ENCODE measurements at places on chromosomes 7 and 10.
A peak's percentile ranks its signal among the peaks of the same experiment; 100 is the strongest.

DNA sequence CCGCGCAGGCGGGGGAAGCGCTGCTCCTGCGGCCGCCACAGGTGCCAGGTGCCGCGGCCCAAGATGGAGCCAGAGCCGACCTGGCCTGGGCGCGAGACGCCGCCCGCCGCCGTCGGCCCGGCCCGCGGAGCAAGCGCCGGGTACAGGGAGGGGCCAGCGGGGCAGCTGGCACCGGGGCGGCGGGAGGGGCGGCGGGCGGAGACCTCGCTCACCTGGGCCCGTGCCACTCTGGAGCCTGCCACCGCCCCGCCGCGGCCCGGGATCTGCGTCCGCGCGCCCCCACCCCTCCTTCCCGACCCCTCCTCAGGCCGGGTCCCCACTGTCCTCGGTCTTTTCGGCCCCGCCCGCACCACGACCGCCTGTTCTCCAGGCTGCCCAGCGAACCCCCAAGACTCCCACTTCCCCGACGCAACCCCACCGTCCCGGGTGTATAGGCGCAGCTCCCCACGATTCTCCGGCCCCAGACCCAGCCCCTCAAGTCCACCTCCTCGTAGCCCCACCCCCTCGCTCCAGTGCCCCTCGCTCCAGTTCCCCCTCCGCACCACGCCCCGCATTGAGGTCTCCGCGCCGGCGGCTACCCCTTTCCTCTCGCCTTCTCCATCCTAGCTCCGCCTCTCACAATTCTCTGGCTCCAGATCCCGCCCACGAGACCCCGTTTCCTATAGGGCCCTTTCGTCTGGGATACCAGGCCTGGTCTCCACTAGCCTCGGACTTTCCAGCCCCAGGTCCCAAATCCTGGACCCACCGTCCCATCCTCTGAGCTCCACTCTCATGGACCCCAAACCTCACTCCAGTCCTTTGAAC is at the start of gene GPRIN2:
Gene GPRIN2, minus strand, starts transcription at position 144 of the 804 bp plus-strand sequence. CDS start 5,922 bp downstream, outside the sequence.
- DNase-seq, result no peak

GRCh38 chr7:89927762-89928161 is 226.5 kb upstream of the STEAP1 start:
- DNase-seq, result no peak

DNA sequence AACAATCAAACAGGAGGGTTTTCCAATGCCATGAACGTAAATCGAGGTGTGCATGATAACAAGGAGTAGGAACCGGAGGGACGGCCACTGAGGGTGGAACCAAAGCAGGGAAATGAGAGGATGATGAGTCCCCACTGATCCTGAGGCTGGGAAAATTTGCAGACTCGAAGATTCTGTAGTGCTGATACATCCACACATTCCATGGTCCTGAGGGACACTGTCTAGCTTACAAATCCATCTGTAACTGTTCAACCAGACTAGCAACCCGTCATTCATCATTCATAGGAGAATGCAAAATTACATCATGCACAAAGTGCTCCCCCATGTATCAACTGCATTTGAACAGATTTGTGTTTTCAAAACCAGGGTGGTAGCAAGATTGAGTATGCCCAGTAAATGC is 189.7 kb downstream of the PTPRN2 start:
- DNase-seq, result no peak

- DNase-seq, result no peak
These were observed 185.5 kb upstream of the MYO3A start for GRCh38 chr10:25748509-25748908.

- no peak for DNase-seq
These were observed 87.2 kb downstream of the ABCC2 start for GRCh38 chr10:99869581-99870122.

- no peak for DNase-seq
These were observed 222.3 kb upstream of the ZNF32 start for GRCh38 chr10:43870968-43871439.

GRCh38 chr7:37054624-37055241 is 330.4 kb upstream of the AOAH start:
- no peak for DNase-seq

DNA sequence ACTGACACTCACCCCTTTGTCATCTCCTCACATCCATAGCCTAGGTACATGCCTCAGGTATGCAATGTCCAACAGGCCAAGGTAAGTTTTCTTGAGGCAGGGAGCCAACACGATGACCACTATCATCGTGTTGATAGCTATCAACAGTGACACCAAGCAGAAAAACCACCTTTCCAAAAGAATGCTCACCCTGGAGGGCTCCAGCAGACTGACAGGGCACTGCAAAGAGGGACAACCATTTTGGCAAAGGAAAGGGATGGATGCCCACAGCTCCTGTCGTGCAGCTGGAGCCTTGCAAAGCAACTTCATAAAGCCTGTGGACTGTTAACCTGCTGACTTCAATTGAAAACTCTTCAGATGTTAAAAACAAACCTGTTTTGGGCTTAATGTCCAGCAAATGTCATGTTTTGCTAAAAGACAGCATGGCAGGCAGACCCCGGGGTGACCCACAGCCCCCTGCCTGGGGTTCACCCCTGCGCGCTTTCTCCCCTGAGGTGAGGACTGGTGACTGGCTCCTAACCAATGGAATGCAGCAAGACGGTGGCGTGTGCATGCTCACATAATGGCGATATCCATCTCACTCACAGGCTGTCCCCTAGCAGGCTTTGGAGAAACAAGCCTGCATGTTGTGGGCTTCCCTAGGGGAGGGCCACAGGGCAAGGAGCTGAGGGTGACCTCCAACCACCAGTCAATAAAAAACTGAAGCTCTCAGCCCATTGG is 293.8 kb downstream of the TCERG1L start:
- no peak for DNase-seq

GRCh38 chr10:52226197-52226847 is 87.8 kb upstream of the DKK1 start:
- DNase-seq, result no peak

- peak; percentile 40 for DNase-seq
These were observed 11.7 kb upstream of the VIM start for GRCh38 chr10:17216217-17216900.

DNA sequence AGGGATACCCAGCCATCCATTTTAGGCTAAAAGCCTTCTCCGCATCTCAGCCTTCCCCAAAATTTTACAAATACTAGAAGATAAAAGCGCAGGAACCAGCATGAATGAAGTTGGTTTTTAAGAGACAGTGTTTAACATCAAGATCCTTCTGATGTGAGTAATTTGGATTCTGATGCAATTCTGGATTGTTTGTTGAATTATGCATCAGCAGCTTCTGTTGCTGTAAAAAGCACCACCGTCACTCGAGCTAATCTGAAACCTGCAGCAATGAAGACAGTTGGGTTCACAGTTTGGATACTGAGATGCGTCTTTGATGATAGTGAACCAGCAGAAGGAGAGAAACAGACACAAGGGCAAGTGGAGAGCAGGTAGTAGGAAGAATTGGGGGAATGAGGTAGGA is 179.2 kb downstream of the PLXNA4 start:
- DNase-seq, result no peak

DNA sequence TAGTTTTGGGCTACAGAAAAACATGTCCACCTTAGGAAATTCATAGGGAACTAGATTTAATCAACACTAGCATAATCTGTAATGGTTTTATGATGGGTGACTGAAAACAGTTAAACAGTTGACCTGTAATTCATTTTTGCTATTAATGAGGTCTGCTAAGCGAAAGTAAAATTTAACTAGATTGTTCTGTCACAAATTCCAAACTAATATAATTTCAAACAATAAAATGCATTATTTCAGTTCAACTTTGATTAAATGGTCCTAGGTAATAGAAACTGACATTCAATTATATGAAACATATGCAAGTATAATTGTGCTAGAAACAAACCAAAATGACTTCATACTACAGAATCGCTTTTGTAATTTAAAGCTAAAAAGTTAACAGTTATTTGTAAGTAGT is 6.9 kb downstream of the NOC3L start:
- no peak for DNase-seq

DNA sequence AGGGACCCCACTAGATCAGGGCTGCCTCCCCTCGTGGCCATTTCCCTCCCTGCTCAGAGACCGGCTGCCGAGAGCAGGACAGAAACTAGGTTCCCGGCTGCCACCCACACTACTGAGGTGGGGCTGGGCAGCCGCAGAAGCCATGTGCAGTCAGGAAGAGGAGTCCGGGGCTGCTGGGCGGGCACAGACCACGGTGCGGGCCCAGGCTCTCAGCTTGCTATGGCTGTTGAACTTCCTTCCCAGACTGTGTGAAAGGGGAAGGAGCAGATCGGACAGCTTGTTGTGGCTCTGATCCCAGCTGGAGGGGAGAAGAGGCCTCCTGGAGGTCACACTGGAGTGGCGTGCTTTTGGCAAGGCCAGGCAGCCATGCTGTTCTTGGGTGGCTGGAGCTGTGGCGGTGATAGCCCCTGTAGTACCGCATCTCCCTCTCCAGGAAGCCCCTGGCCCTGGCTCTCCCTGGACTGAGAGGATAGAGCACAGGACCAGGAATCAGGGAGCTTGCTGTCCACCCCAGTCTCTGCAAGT is 56.8 kb downstream of the HK1 start:
- peak; percentile 44 for DNase-seq

GRCh38 chr10:124308811-124309210 is 109.9 kb downstream of the OAT start:
- DNase-seq, result no peak

GRCh38 chr10:34587002-34587679 is 228.0 kb downstream of the PARD3 start:
- DNase-seq, result no peak

GRCh38 chr7:87225696-87226095 is 6.2 kb upstream of the TMEM243 start:
- DNase-seq, result no peak

- no peak for DNase-seq
These were observed 971.7 kb downstream of the ANKRD7 start for GRCh38 chr7:119196183-119196582.
